GM12864 (cell line): ENCODE measurements at places on chromosomes 4 and X.

GRCh38 chr4:2412534-2412884 lies 5.9 kb downstream of the ZFYVE28 start:
- DNase-seq = peak; percentile 59

DNA sequence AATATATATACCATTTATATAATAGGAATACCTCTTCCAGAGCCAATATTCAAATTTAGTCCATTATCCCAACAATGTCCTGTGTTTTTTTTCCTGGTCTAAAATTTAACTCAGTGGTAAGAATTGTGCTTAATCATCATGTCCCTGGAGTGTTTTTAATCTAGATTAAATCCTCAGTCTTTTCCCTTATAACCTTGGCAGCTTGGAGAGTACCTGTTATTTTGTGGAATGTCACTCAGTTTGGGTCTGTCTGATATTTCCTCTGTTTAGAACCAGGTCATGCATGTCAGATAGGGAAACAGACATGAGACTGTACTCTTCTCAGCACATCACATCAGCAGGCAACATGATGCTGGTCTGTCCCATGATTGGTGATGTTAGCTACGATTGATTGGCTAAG lies 96.6 kb downstream of the HPGD start:
- DNase-seq = no peak

DNA sequence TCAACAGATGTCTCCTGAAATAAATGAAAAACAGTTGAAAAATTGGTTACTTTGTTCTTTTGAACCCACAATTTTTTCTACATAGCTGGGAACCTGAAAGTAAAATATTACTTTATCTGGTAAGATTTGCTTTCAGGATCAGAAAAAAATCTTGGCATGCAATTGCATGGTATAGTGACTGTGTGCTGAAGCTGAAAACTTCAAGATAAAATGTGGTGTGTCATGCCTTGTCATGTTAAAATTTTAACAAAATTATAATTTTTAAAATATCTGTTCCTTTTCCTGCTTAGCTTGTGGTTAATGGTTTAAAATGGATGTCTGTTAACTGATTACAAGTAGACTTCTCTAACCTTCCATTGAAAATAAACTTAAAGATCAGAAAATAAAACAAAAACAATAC lies 904.8 kb downstream of the PDHA2 start:
- no peak for DNase-seq

DNA sequence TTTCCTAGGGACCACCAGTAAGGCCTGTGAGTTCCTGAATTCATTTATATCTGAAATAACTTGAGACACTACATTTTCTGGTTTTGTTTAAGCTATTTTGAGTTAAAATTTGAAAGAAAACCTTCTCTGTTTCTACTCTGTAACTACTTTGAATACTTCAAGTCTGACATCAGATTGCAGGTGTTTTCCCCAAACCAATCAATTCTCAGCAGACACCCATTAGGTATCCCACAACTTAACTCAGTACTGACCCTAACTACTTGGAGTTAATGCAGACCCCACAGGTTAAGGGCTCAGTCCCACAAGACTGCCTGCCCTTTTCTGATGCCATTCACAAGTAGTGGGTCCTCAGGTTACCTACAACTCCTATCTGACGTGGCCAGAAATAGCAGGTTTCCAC lies 1100.0 kb upstream of the SLIT2 start:
- DNase-seq = no peak

DNA sequence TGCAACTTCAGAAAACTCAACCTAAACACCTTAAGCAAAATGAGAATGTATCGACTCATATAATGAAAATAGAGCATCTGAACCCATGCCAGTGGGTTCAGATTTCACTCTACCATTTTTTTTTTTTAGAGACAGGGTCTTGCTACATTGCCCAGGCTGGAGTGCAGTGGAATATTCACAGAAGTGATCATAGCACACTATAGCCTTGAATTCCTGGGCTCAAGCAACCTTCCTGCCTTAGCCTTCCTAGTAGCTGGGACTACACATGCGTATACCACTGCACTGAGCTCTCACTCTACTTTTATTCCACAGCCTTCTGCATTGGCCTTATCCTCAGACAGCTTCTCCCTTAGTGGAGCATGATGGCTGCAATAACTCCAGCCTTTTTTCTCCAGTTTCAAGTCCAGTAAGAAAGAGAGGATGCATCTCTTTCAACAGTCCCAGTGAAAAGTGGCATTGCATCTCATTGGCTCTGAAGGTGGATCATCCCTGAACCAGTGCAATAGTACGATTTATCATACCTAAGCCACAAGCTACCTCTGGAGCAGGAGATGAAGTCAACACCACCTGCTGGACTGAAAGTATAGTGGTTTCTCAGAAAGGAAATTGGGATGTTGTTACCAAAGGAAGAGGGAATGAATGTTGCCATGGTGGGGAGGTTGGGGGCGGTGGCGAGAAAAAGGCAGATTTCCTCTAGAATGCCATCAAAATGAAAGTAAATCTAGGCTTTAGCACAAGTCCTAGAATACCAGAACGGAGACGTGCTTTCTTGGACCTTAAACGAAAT lies 2.0 kb upstream of the SOD3 start:
- no peak for DNase-seq

DNA sequence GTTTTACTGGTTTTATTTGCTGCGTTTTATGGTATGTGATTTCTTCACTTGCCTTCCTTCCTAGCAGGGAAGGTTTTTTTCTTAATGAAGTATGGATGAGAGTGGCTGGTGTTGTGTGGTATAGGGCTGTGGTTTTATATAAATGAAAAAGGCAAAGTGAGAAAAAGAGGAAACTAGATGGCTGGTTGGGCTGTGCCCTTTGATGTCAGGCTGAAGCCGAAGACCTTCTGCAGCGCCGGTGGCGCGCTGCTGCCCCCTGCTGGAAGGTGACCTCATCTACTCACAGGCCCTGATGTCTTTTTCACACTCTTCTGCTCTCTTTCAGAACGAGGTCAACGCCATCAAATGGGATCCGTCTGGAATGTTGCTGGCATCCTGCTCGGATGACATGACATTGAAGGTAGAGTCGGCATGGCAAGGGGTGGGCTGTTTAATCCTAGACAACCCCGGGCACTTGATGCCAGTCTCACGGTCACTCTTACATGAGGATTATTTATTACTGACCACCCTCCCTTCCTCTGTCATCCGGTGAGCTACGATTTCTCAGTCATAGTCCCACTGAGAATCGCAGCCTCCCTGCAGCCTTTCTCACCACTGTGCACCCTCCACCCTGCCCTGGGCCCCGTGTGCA lies 56.6 kb downstream of the GPR143 start:
- peak; percentile 31 for DNase-seq

GRCh38 chr4:113394730-113395530 lies 345.5 kb downstream of the ANK2 start:
- peak; percentile 64 for DNase-seq

DNA sequence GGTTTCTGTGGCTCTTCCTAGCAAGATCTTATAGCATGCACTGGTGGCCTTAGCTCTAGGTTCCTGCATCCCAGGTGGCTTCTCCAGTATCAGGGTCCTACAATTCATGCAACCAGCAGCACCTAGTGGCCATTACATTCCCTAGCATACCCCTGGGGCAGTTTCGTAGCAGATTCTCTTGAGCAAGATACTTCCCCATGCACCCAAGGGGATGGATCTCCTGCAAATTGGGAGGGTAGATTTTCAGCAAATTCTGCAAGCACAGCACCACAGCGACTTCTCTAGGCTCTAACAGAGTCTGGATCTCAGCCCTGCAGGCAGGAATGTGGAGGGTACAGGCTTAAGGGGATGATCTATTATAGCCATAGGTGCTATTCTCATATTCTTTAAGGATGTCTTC lies 13.1 kb upstream of the SLC9B1 start:
- no peak for DNase-seq

DNA sequence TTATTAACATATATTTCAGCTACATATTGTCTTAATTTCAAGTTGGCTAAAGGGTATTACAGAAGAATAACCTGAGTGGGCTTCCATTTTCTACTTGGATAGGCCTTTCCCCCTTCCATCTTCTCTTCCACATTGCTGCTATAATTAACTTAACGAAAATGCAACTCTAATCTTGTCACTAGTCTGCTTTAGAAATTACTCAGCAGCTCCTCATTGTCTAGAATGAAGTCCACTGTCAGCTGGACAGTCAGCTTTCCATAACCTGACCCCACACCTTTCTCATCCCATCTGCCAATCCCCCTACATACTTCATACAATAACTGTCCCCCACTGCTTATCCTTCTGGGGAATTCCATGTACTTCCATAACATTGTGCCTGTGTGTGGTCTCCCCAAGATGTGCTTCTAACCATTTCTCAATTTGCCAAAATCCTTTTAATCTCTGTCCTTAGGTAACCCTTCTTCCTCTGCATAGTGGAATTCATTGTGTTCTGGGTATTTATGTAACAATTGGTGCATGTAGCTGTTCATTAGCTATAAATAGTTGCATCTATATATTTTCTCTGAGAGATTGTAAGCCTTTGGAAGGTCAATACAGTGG lies 4.8 kb downstream of the MND1 start:
- no peak for DNase-seq

- no peak for DNase-seq
These were observed 6.6 kb upstream of the CPLX1 start for GRCh38 chr4:832536-832935.

GRCh38 chr4:2077537-2078460 lies 18.7 kb downstream of the NAT8L start:
- no peak for DNase-seq

GRCh38 chrX:19731307-19731820 lies 156.0 kb downstream of the SH3KBP1 start:
- no peak for DNase-seq

GRCh38 chrX:9233141-9233540 lies 199.2 kb upstream of the FAM9B start:
- no peak for DNase-seq

DNA sequence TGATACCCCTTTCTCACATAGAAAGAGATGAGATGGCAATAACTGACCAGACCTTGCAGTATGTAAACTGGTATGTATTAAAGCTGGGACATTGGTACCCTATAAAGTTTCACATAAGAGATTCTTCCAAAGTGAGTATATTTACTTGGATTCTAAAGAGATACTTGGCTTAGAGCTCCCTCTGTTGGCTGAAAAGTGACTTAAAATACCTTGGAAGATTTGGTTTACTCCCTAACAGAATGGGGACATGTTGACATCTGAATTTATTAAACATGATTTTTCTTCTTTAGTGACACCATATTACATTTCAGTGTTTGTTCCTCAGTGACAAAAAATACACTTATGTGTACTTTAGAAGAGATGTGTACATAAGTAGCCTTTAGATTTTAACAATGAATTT lies 47.9 kb upstream of the RGN start:
- peak; percentile 5 for DNase-seq

- DNase-seq = no peak
These were observed 16.1 kb upstream of the IQCM start for GRCh38 chr4:149831656-149832208.

- DNase-seq = no peak
These were observed 91.3 kb downstream of the MOSPD2 start for GRCh38 chrX:14964500-14964899.

GRCh38 chr4:16993956-16994840 lies 95.8 kb upstream of the LDB2 start:
- DNase-seq = no peak

DNA sequence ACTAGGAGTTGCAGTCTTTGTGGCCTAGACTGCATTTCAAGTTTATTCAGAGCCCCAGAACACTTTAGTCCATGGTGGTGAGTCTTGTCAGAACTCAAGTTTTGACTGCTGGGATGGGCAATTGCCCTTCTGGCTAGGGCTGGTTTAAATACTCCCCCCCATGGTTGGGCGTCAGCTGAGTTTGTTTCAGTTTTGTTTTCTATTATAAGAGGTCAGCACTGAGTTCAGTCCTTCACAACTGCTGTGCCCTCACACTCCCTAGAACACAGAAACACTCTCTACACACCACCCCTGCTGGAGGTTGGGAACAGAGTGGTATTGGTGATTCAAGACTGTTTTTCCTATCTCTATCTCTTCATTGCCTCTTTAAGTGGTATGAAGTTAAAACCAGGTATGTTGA lies 217.0 kb downstream of the GUCY2F start:
- DNase-seq = no peak

DNA sequence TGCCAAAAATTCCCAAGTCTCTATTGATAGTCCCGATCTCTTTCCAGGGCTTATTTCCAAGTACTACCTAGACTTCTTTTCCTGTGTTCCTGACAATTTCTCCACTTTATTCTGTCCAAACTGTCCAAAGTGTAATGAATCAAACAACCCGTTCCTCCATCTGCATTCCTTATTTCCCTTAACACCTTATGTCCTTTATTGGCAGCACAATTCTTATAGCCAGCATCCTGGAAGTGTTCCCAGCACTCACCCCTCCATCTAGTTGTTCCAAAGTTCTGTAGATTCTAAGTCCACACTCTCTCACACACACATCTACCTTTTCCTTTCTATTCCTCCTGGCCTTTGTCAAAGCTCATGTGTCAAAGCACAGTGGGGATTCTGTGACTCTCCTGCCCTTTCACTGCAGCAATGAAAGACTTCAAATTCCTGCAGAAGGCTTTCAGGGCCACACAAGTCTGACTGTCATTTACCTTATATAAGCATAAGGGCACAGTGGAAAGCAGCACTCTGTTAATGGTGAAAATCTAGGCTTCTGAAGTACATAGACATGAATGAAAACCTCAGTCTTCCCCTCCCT lies 22.1 kb downstream of the LIMCH1 start:
- no peak for DNase-seq

GRCh38 chrX:110316351-110317060 lies 1.4 kb downstream of the AMMECR1 start:
- no peak for DNase-seq

DNA sequence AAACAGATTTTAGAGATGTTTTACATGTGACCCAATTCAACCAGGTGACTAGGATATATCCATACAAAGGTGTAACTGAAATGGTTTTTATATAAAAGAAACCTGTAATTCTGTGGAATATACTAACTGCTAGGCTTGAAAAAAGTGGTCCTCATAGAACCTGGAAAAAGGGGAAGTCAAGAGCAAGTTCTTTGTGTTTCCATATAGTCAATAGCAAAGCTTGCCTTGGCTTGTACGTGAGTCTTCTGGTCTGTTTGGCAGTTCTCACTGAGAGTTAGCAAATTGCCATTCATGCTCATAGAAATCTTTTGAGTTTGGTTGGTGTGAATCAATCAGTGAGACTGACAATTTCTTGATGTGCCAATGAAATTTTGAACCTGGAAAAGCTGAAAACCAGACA lies 79.4 kb upstream of the SMIM10 start:
- DNase-seq = no peak

DNA sequence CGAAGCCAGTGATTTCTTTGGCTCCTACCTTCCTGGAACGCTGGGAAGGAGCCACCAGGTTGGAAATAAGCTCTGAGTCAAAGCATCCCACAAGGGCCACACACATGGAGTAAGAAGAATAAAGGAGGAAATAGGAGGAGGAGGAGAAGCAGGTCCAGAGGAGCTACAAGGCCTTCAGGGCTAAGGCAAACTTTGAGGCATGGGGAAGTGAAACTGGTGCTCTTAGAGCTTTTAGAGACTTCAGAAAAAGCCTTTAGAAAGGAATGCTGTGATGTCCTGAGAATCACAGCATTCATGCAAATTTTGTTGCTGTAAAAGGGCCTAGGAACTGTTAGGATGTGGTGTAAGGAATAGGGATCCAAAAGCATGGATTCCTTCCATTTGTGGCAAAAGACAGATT lies 135.9 kb upstream of the ARHGEF9 start:
- no peak for DNase-seq
